GM10248 (cell line): ENCODE measurements at places on chromosomes 11 and 22.
A peak's percentile ranks its signal among the peaks of the same experiment; 100 is the strongest.

GRCh38 chr11:59544869-59545178, 33.5 kb downstream of the OR4D9 start:
- DNase-seq: no peak

GRCh38 chr22:32407312-32407711, 4.7 kb downstream of the RTCB start:
- DNase-seq: no peak

DNA sequence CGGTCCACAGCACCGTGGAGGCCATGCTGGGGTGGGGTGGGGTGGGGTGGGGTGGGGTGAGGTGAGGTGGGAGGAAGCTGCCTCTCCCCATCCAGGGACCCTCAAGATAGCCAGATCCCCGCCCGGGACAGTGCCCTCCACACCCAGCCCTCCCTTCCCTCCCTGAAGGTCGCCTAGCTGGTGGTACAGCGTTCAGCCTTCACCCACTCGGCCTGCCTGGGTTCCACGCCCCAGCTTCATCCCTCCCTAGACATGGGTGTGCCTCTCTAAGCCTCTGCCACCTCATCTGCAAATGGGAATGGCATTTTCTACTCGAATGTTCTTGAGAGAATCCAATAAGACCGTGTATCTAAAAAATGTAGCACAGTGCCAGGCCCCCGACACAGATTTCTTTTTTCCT, 17.8 kb downstream of the KCTD17 start:
- no peak for DNase-seq

- peak; percentile 24 for DNase-seq
Observed at GRCh38 chr11:30346068-30346688, 23.3 kb downstream of the ARL14EP start.

GRCh38 chr22:49751318-49751965, 76.2 kb downstream of the BRD1 start:
- no peak for DNase-seq

DNA sequence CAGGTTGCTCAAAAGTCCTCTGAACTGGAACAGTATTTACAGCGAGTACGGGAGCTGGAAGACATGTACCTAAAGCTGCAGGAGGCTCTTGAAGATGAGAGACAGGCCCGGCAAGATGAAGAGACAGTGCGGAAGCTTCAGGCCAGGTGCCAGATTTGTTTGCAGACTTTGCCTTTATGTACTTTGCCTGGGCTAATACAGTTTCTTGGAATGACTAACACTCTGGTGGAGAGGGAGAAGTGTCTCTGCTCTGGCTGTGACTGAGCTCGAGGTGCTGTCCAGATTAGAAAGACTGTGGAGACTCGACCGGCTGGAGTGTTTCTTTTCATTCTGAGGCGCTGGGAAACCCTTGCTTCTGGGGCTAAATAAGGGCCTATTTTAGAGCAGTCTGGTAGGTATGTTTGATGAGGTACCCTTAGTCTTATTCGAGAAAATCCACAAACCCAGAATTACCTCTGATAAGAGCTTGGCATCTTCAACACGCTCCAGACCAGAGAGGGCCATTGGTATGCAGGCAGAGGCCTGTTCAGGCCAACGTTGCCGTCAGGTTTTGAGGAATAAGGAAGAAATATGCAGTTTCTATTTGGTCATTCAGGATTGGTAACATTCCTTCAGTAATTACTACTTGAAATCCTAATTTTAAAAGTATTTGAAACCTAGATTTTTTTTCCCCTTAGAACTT, 76.5 kb downstream of the SWAP70 start:
- DNase-seq: no peak

GRCh38 chr11:121540627-121541026, 87.9 kb upstream of the SORL1-AS1 start:
- DNase-seq: no peak

GRCh38 chr11:35486446-35486845, 39.0 kb downstream of the PAMR1 start:
- DNase-seq: no peak

GRCh38 chr22:46619830-46620501, at the start of gene GRAMD4:
GRAMD4 (plus strand) TSS chr22:46620386; CDS start chr22:46626800, 6,414 bp downstream.
- DNase-seq: no peak

DNA sequence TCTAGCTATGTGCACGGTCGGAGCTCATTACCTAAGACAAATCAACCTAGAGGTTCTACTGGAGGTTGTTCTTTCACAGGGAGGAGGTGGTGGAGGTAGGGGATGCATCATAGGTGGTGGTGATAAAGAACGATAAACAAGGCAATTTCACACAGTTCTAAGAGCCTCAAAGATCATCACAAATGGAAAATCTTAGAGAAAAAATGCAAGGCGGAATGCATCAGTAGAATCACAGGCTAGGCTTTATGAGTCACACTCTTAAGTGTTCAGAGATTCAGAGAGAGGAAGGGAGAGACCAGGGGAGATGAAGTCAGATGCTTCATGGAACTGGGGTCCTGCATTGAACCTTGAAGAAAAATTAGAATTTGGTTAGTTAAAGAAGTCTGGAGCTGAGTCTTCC, 58.3 kb downstream of the TMPRSS5 start:
- no peak for DNase-seq

- no peak for DNase-seq
Observed at GRCh38 chr11:5288906-5289550, 12.7 kb downstream of the OR51B4 start.

DNA sequence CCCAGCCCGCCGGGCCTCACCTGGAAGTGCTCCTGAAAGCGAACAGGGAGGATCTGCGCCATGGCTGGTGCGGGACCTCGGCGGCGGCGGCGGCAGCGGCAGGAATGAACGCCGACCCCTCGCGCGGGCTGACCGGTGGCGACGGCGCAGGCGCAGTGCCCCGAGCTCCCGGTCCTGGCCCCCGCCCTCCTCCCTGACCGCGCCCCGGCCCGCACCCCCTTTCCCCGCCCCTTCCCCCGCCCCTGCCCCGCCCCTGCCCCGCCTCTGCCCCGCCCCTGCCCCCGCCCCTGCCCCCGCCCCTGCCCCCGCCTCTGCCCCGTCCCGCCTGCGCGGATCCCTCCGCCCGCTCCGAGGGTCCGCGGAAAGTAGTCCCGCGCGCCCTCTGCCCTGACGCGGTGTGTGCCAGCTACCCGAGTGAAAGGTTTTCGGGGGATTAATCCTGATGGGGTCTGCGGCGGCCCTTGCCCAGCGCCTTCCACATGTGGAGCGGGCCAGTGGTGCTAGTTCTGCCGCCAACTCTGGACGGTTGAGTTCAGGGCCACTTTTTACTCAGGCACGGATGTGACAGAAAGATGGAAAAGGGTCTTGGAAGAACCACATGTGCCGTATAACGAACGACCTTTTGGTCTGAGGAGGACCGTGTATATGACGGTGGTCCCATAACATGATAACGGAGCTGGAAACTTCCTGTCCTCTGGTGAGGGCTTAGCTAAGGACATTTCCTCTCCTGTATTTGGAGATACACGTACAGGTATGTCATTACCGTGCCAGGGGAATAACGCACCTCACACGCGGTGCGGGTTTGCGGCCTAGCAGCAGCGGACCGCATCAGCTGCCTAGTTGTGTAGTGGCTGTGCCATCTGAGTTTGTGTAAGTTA, at the start of gene CLTCL1:
Gene CLTCL1 (minus strand): TSS at position 140 of the 878 bp plus-strand sequence. CDS start 78 bp downstream, at position 62.
- peak; percentile 99 for DNase-seq

DNA sequence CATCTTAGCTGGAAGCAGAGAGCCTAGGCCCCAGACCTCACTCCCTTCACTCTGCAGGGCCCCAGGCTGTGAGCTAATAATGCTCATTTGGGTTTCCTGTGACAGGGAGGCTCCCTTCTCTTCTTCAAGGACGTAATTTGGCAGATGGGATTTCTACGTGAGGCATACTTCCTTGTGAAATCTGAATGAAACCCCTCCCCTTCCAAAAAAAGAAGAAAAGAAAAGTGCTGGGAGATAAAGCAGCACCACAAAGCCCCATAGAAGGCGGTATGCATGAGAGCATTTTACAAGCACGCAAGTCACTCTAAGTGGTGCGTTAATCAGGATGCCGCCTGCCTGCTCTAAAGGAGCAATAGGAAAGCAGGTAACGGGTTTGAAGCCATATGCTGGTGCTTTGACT, 5.7 kb downstream of the P2RX3 start:
- no peak for DNase-seq
